SJSA1 (cell line): ENCODE measurements at places on chromosomes 1 and 21. TPM values are rescaled to one million over a fixed set of nuclear protein-coding genes. Genes with fewer than 3 reads are reported as not detected.

GRCh38 chr1:198607714-198608113 lies 31.1 kb upstream of the PTPRC start:
- no peak for DNase-seq

DNA sequence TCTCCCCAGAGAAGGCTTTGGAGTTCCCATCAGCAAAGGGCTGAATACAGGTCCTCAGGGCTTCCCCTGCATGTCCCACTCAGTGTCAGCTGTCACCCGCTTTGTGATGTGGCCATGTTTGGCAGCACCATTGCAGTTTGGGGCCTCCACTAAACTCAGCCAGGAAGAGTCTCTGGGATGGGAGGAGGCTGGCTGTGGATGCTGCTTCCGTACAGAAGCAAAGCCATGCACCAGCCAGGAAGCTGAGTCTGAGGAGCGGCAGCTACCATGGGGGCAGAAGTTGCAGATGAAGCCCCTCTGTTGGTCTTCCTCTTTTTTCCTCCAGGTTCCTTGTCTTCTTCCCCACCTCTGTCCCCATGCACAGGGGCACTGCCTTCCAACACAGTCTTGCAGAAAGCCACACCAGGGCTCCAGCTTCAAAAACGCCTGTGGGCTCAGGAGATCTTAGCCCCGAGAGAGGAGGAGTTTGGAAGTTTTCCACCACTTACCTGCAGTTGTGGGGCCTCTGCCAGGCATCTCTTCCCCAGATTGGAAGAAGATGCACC lies 416.8 kb downstream of the NPHP4 start:
- DNase-seq = peak; percentile 22

DNA sequence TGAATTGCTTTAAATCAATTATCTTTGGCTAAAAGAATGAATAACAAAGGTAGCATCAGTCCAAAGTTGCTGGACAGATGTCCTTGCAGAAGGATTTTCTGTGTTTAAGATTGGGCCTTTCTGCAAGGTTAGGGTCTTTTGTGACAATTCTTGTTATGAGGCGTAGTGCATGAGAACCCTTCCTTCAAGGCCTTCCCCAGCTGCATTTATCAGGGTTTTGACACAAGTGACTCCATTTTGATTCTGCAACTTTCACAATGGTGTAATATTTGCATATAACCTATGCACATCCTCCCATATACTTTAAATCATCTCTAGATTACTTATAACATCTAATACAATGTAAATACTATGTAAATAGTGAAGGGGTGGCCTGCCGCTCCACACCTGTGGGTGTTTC lies 1.1 kb upstream of the SETD4 start:
- DNase-seq = no peak

DNA sequence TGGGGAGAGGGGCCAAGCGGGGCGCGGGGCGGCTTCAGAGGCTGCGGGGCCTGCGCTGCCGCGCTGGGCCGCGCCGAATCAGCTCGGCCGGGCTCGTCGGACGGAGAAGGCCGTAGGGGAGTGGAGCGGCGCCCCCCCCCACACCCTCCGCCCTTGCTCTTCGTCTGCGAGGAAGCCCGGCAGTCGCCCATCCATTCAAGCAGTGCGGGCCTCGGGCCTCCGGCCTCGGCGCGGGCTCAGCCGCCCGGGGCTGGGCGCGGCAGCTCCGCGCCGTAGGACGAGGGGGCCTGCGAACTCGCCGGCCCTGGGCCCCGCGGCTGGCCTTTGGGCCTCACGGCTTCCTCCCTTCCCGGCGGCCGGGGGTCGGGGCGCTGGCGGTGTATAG lies 564 bp downstream of the CTPS1 start:
- DNase-seq = no peak

DNA sequence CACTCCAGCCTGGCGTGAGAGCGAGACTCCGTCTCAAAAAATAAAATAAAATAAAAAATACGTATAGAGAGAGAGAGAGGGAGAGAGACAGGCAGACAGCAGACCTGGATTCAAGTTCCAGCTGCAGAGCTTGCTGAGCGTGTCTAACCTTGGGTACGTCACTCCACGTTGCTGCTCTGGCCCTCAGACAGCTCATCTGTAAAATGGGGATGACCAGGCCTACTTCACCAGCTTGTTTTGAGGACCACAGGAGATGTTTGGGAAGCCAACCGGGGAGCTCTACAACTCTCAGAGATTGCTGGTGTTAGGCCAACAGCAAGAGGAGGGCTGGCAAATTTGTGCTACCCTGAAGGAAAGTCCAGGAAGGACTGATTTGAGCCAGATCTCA lies 499 bp upstream of the TRAF5 start:
- DNase-seq = no peak

DNA sequence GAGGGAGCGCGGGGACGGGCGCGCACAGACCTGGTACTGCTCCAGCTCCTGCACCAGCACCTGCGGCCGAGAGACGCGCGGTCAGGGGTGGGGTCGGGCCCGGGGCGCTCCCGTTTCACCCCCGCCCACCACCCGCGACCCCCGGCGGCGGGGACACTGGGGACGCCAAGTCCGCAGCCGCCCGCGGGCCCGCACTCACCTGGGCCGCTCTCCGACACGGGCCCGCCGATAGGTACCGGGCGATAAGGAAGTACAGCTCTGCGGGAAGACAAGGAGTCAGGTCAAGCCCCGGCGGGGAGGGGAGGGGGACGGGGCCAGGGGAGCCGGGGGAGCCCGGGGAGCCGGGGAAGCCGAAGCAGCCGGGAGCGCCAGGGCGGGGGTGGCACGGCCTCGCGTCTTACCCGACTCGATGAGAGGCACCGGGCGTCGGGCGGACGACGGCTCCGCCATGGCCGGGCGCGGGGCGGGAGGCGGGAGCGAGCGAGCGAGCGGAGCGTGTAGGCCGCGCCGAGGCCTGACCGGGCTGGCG lies 326 bp downstream of the BRWD1 start:
- DNase-seq = no peak

DNA sequence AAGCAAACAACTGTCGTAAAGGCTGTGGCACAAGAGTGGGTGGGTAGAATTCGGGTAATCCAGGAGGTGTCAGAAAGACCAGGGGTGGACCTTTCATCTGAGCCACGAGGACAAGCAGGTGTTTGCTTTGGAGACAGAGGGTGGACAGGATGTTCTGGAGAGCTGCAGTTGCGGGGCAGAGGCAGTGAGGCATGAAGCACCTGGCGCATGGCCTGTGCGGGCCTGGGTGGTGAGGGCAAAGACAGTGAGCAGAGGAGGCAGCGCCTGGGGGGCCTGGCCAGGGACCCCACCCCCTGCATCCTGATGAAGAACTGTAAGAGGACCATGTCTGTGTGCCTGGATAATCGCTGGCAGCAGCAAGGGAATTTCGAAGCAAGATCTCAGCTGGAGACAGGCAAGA lies 24.9 kb downstream of the KIF26B start:
- DNase-seq = no peak

DNA sequence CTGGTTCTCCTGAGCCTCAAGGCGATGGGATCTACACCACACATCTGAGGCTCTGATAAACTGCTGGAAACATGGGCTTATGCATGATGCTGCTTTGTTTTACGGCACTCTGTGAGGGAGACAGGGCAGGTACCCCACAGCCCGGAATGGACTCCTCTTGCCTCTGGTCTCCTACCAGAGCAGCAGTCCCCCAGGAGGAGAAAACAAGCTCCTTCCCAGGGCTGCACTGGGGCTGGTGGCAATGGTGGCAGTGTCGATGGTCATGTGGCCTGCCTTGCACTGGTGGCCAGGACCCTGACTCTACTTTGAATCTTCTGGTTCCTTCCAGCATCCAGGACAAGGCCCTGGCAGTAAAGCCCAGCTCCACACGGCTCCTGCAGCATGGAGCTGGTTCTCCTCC lies 79.4 kb downstream of the TOMM20 start:
- no peak for DNase-seq

- DNase-seq = no peak
Observed at GRCh38 chr1:161884475-161884874, 118.4 kb downstream of the ATF6 start.

DNA sequence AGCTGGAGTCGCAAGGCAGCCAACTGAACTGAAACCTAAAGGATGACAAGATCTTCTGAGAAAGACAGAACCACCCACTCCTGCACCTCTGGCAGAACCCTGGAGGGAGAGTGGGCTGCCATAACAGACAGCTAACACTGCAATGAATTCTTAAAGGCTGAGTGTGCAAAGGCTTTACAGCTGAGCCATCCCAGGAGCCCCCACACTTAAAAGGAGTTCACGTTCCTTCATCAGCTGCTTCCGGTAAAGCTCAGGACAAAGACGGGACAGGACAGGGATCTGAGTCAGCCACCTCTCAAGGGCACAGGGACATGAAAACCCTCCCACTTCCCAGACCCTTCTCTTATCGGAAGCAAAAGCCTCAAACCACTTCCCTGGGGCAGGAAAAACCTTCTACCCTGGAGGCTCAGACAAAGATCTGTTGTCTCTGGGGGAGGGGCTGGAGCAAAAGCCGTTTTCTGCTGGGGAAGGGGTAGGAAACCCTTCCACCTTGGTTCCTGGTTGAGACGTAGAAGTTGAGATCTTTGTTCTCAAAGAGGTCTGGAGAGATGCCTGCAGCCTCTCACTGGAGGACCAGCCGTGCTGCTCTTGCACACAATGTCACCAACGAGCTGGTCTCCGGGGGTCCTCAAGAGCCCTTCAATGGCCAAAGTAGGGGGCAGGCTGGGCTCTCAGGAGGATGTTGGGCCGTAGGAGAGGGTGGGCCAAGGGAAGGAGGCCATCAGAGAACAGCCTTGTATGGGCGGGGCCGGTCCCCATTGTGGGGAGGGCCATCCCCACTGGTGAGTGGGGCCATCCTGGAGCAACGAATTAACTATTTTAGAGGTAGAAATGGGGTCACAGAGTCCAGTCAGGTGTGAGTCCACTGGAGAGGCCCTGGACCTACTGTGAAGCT lies 452.4 kb downstream of the PTPRU start:
- DNase-seq = peak; percentile 73

- DNase-seq = no peak
Observed at GRCh38 chr1:164659621-164660411, 100.8 kb downstream of the PBX1 start.

DNA sequence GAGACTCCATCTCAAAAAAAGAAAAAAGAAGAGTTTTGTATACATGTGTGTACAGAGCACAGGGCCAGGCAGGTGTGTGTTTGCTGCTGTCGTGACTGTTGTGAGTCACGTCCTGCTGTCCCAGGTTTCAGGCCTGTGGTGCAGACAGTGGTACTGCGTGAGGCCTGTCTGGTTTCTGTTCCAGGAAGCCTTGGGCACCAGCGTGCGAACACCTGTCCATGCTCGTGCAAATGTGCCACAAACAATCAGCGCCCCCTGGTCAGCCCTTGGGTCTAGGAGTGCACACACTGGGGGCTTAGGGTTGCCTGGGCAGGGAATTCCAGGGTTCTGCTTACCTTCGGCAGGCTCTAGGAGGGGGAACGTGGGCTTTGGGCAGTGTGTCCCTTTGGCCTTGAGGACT lies 16.9 kb downstream of the GPR157 start:
- DNase-seq = no peak

- no peak for DNase-seq
Observed at GRCh38 chr1:11777658-11778322, 15.8 kb downstream of the C1orf167 start.

DNA sequence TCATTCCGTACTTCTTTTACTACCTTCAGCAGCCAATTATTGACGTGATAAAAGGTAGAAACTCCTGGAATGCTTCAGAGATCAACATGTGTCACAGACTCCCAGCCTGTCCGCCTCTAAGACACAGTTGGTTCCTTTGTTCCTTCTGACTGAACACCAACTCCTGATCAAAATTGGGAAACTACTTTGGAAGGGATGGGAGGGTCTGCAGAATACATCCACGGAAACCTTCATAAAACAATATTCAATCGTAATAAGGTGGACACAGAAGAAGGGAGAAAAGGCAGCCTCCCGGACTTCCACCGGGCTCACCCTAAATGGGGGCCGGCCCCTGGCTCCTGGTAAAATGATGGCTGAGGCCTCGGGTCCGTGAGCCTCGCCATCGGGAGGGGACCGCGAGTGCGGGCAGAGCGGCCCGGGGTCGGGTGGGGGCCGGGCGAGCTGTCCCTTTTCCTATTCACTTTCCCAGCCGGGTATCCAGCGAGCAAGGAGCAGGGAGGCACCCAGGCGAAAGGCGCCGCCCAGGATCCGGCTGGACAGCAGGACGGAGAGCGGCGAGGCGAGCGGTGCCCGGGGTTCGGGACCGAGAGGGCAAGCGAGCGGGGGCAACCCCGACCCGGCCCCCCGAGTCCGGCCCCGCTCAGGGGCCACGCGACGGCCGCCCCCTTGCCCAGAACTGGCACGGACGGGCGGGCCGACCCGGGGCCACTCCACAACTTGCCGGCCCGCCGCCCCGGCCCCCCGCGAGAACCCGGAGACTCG lies 805 bp downstream of the NRIP1 start:
- DNase-seq = peak; percentile 64

GRCh38 chr21:41676198-41676597 lies 90.7 kb downstream of the RIPK4 start:
- DNase-seq = no peak

- DNase-seq = no peak
Observed at GRCh38 chr1:198558402-198558801, 17.9 kb upstream of the ATP6V1G3 start.

- DNase-seq = no peak
Observed at GRCh38 chr1:184301227-184301626, 85.6 kb upstream of the C1orf21 start.

DNA sequence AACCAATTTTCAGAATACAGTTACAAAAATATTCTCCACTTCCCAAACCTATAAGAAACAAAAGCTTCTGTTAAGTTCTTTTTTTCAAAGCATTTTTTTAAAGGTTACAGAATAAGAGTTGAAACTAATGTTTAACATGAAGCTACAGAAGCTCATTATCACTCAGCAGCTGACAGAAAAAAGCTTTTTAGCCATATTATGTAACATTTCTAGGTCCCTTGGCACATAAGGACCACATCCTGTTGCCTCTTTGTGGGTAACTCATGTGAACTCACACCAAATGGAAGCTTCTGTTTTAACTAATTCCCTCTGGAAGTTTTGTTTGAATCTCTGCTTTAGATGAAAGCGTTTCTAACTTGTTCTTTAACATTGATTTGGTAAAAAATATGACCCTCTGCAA lies 242.5 kb upstream of the TMPRSS15 start:
- DNase-seq = no peak

GRCh38 chr1:108877348-108878159 lies 769 bp downstream of the GPSM2 start:
- DNase-seq = peak; percentile 51

- DNase-seq = no peak
Observed at GRCh38 chr1:78664763-78665162, 15.1 kb downstream of the IFI44 start.

DNA sequence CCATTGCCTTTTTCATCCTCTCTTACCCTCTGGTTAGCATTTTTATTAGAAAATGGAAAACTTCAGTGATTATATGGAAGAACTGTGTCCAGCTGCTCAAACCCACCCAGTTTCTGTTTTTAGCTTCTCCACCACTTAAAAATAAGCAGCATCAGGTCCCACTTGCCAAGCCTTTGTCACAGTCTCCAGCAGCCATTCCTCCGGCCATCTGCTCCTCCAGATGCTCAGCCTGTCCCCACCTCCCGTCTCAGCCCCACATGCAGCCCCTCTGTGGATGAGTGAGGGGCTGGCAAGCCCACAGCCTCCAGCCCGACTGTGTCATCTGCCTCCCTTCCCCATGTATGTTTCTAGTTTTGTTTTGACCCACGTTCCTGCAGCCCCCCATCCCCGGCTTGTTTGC lies 289.7 kb downstream of the HHAT start:
- no peak for DNase-seq

GRCh38 chr1:166221316-166221715 lies 54.5 kb upstream of the FAM78B start:
- DNase-seq = no peak

Gene NUF2
- total RNA-seq = 59.9 and 71.8 TPM in 2 replicates

Gene IFI16
- 26.1 and 27.1 TPM in 2 replicates for total RNA-seq

Gene HSD11B1
- 0.13 TPM in 1 of 2 replicates, not detected in the other for total RNA-seq

Gene GBP6
- not detected in 2 replicates for total RNA-seq

Gene CR1L
- total RNA-seq = not detected in 2 replicates

Gene NMNAT2
- total RNA-seq = 0.50 and 0.60 TPM in 2 replicates

Gene SKI
- total RNA-seq = 9.6 and 24.3 TPM in 2 replicates

Gene HEYL
- 12.7 and 14.4 TPM in 2 replicates for total RNA-seq

Gene HSD3B1
- not detected in 2 replicates for total RNA-seq
